Aortic smooth muscle cell (primary cell): ENCODE measurements at places on chromosomes 7 and 10. TPM values are rescaled to one million over a fixed set of nuclear protein-coding genes. Genes with fewer than 3 reads are reported as not detected.

MKLN1 gene
- total RNA-seq = 31.7 and 35.4 TPM in 2 replicates

DDC gene
- not detected in 2 replicates for total RNA-seq

ZNF736 gene
- total RNA-seq = 9.5 and 10.9 TPM in 2 replicates

GIMAP4 gene
- total RNA-seq = 0.13 and 0.81 TPM in 2 replicates

ARHGAP22 gene
- 153 and 161 TPM in 2 replicates for total RNA-seq

TAS2R5 gene
- 0.79 and 0.81 TPM in 2 replicates for total RNA-seq

C10orf62 gene
- 0.12 and 0.13 TPM in 2 replicates for total RNA-seq

PLEKHS1 gene
- total RNA-seq = not detected in 2 replicates
